ENCODE measurements at places on chromosomes 5 and 9. TPM values are rescaled to one million over a fixed set of nuclear protein-coding genes. Genes with fewer than 3 reads are reported as not detected.

DNA sequence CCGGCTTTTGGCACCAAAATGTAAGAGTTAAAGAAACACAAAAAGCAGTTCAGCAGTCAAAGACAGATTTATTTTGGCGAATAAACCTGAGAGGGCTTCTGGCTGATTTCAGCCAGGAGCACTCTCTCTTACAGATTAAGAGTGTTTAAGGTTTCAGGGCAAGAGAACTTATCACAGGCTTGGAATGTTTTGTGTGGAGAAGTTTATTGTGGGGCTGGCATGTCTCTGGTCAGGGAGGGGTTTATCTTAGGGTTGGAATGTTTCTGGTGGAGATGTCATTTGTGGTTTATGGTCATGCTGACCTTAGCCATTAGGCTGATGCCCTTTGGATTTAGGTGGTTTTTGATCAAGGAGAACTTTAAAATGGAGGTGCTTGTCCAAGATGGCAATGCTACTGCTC, 622.3 kb upstream of the PTPRD start:
- DNase-seq: no peak
- no peaks in the 10 kb centered on the region for H3K4me1 ChIP-seq
- no peak overlapping the region for H3K4me3 ChIP-seq
- no peaks in the 10 kb centered on the region for H3K27me3 ChIP-seq

DNA sequence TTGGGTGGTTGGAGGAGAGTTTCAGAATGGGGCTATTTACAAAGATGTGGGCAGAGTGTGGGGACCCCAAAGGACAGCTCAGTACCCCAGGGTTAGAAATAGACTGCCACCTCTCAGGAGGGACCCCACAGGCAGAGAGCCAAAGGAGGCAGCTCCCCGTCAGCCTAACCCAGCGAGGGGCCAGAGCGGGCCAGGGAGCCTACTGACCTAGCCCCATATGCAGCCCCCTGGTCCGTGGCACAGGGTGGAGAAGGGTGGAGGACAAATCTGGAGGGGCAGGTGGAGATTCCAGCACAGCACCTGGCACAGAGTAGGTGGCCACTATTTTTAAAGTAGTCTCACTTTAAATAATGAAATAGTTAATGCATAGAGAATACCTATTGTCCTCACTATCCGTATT, 67.2 kb upstream of the ANGPTL2 start:
- H3K27me3 ChIP-seq: peaks cover 3% of the 10 kb centered on the region
- H3K4me3 ChIP-seq: no peak overlapping the region
- no peaks in the 10 kb centered on the region for H3K4me1 ChIP-seq
- peaks cover 5% of the 10 kb centered on the region for H3K36me3 ChIP-seq

Gene SMARCA2
- 41.4 TPM for polyA plus RNA-seq

DNA sequence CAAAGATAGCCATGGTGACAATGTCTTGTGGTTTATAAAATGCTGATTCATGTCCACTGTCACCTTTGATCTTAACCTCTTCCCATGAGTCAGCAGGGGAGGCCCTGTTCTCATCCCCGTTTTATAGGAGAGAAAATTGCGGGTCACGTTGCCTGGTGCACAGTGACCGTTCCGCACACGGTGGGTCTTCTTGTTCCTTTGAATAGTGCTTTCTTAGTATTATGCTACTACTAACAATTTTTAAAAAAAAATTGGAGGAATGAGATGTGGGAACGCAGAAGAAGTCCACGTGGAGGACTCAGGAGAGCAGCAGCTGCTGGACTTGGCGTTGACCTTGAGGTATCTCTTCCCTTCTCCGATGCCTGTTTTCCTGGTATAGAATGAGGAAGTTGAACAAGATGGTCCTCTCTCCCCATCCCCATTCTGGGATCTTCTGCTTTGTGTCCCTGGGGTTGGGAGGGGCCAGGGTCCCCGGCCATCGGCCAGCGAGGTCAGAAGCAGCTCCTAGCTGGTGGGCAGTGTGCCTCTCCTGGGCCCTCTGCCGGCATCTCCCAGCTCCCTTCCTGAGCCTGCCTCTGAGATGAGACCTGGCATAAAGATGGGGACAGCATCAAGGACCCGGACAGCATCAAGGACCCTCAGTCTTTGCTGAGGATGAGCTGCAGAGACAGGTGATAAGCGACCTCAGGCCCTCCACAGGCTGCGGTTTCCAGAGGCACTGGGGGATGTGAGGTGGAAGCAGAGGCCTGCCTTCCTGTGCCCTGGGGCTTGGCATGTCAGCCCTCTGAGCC, 143.9 kb downstream of the C9orf50 start:
- no peak for DNase-seq
- H3K27ac ChIP-seq: no peak overlapping the region
- no peaks in the 10 kb centered on the region for H3K4me1 ChIP-seq
- peaks cover 12% of the 10 kb centered on the region for H3K27me3 ChIP-seq
- H3K36me3 ChIP-seq: no peaks in the 10 kb centered on the region

GRCh38 chr5:54653956-54654614, 136.5 kb downstream of the SNX18 start:
- peaks cover 65% of the 10 kb centered on the region for H3K4me1 ChIP-seq
- no peak overlapping the region for H3K27ac ChIP-seq
- no peak for DNase-seq
- H3K4me3 ChIP-seq: no peak overlapping the region
- H3K36me3 ChIP-seq: no peaks in the 10 kb centered on the region

Gene PDLIM7
- 2.3 TPM for polyA plus RNA-seq

DNA sequence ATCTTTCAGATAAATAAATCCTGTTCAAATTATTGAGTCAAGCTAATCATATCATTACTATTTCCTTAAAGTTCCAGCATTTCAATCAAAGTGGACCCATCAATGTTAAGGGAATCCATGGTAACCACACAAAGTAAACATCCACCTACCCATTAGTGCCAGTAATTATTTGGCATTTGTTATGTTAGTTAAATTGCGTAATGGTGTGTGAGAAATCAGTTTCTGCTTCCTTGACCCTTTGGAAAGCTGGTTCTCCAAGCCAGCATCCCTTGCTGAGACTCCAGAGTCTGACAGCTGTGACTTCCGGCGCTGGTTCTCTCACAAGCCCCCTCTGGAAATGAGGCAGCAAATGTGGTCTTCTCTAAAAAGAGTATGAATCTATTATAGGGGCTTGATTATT, 308.6 kb upstream of the EFNA5 start:
- H3K4me1 ChIP-seq: peaks cover 69% of the 10 kb centered on the region
- H3K4me3 ChIP-seq: peak overlapping the region; percentile 77
- H3K36me3 ChIP-seq: no peaks in the 10 kb centered on the region
- no peaks in the 10 kb centered on the region for H3K27me3 ChIP-seq
- DNase-seq: no peak

DNA sequence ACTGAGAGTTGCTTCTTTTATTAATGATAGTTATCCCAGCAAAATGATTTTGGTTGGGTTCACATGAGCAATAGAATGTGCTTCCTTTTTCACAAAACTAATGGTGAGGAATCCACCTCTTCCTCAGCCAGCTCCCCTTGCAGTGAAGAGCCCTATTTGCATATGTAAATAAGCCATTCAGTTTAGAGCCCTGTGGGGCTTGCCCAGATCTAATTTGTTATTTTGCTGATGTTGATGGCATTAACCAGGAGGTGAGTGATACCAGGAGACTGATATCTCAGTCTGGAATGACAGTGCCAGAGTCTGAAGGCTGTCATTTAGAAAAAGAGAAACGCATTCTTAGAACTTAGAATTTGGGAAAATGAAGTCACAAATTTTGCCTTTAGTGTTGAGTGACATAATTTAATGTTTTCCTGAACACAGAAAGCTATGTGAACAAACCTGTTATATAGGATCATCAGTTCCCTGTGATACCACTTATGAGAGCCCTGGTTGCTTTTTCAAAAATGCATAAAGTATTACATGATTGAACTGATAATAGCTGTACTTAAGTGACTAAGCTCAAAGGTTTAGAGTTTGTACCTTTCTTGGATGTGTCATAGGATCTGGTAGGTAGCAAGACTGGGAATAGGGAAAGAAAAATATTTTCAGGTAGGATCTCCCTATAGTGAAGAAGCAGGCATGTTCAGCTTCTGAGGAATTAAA, 271.6 kb downstream of the MAST4 start:
- no peak overlapping the region for H3K4me3 ChIP-seq
- H3K27ac ChIP-seq: no peak overlapping the region
- no peaks in the 10 kb centered on the region for H3K4me1 ChIP-seq
- peaks cover 2% of the 10 kb centered on the region for H3K27me3 ChIP-seq

Gene ZBTB26
- not detected for polyA plus RNA-seq

GRCh38 chr5:52580921-52581320, 206.8 kb upstream of the ITGA1 start:
- H3K4me3 ChIP-seq: no peak overlapping the region
- no peaks in the 10 kb centered on the region for H3K36me3 ChIP-seq
- no peaks in the 10 kb centered on the region for H3K4me1 ChIP-seq

Measured in immature natural killer cell (primary cell).